Breast epithelium (tissue), 4 donors: ENCODE measurements at places on chromosomes 1 and 21.

GRCh38 chr1:11729498-11730428 is 6.2 kb upstream of the AGTRAP start:
- H3K4me1 ChIP-seq, result peaks cover 6% of the 10 kb centered on the region
- no peaks in the 10 kb centered on the region for H3K27me3 ChIP-seq
- no peak overlapping the region for H3K27ac ChIP-seq

GRCh38 chr1:235532360-235532759 is 28.1 kb upstream of the B3GALNT2 start:
- H3K4me1 ChIP-seq, result no peaks in the 10 kb centered on the region
- no peak for DNase-seq
- no peak overlapping the region for H3K27ac ChIP-seq
- no peak overlapping the region for H3K4me3 ChIP-seq
- no peaks in the 10 kb centered on the region for H3K27me3 ChIP-seq

DNA sequence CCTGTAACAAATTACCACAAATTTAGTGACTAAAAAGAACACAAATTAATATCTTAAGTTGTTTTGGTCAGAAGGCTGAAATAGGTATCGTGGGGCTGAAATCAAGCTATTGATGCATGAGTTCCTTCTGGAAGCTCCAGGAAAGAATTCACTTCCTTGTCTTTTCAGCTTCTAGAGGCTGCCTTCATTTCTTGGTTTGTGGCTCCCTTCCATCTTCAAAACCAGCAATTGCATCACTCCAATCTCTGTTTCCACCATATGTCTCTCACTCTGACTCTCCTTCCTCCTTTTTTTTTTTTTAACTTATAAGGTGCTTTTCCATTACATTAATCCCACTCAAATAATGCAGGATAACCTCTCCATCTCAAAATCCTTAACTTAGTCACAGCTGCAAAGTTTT is 78.4 kb downstream of the OLFM3 start:
- H3K4me3 ChIP-seq, result no peak overlapping the region
- no peaks in the 10 kb centered on the region for H3K4me1 ChIP-seq

DNA sequence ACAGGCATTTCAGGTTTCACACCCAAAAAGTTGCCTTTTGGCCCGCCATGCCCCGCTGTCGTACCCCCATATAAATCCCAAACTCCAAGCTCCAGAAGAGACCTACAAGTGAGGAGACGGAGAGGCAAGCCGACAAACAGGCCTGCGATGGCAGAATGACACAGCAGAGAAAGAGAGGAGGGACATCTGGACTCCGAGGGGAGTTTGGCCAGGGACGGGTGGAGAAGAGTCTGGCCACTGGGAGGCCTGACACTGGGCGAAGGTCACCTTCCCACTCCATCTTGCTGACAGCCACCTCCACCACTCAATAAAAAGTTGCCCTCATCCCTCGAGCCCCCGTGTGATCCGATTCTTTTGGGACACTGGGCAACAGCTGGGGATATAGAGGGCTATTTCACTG is 1.9 kb upstream of the CFH start:
- no peaks in the 10 kb centered on the region for H3K36me3 ChIP-seq
- no peak overlapping the region for H3K4me3 ChIP-seq
- H3K4me1 ChIP-seq, result no peaks in the 10 kb centered on the region
- H3K27ac ChIP-seq, result peak overlapping the region; percentile 62
- no peaks in the 10 kb centered on the region for H3K27me3 ChIP-seq
